Sciatic nerve (tissue), 2 donors: ENCODE measurements at places on chromosomes 7 and 10. TPM values are rescaled to one million over a fixed set of nuclear protein-coding genes. Genes with fewer than 3 reads are reported as not detected.

GRCh38 chr7:91285696-91286355 is 21.6 kb downstream of the FZD1 start:
- DNase-seq: no peak

GRCh38 chr7:82745117-82745516 is 301.5 kb upstream of the CACNA2D1 start:
- DNase-seq: no peak

DNA sequence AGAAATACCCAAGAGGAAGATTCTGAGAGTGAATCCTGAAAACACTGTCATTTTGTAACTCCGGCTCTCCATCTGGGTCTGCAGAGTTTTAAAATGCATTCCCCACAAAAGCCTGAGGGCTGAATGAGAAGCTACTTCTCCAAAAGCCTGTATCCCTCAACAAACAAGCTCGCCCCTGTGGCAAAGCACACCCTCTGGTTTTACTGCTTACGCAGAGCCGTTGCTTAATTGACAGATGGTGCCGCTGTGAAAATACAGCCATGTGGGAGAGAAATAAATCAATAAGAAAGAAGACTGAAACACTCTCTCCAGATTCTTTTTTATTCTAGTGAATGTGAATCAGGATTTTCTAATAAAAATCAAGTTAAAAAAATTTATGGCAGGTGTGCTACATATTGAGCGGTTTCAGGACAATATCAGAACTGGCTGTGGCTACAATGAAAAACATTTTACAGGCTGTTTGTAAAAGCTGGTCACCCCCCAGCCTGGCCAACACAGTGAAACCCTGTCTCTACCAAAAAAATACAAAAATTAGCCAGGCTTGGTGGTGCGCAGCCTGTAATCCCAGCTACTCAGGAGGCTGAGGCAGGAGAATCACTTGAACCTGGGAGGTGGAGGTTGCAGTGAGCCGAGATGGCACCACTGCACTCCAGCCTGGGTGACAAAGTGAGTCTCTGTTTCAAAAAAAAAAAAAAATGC is 32.5 kb downstream of the C7orf33 start:
- DNase-seq: no peak

GRCh38 chr10:84139126-84140035 is at the start of gene GHITM:
Gene GHITM (plus strand): TSS chr10:84139509. CDS start chr10:84141501, 1,992 bp downstream.
- DNase-seq: peak; percentile 100

- DNase-seq: no peak
Observed at GRCh38 chr10:78719276-78719675, 349.5 kb upstream of the ZMIZ1 start.

Gene SERPINE1
- total RNA-seq: 7.0 TPM
